ENCODE measurements at places on chromosomes 16 and 17.

- DNase-seq = no peak
Measured at GRCh38 chr16:58329135-58329534, 34.3 kb upstream of the PRSS54 start.

DNA sequence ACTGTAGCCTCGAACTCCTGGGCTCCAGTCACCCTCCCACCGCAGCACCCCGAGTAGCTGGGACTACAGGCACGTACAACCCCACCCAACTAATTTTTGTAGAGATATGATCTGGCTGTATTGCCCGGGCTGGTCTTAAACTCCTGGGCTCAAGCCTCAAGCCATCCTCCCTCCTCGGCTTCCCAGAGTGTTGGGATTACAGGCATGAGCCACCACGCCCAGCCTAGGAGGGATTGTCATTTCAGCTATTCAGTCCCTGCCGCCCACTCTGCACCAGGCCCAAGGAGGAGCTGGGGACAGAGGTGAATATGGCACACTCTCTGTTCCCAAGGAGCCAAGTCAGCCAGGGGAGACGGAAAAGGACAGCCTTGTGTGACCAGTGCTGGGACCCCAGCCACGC lies 256.2 kb downstream of the PARN start:
- no peak for DNase-seq

DNA sequence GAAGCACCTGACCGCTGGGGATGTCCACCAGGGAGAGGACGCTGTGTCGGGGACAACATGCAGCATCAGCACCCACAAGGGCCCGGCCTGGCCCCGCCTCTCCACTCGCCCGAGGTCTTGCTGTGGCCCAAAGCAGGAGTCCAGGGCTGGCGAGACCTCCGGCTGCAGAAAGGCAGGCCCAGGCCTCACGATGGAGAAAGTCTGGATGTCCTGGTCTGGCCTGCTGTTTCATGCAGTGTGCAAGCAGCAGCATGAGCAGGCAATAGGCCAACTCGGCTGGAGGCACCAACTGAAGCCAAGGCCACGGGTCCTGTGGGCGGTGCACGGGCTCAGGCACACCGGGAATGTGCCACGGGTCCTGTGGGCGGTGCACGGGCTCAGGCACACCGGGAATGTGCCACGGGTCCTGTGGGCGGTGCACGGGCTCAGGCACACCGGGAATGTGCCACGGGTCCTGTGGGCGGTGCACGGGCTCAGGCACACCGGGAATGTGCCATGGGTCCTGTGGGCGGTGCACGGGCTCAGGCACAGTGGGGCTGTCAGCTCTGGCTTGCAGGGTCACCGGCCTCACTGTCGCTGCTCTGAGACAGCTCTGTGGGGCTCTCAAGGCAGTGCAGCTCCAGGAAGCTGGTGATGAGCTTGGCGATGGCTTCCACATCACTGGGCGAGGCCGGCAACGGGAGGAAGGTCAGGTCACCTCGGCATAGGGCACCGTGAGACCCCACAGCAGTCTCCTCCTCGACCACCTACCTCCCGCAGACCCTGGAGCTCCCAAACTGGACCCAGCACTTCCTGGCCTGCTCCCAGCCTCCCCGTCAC lies 6.9 kb downstream of the CYBC1 start:
- DNase-seq = no peak

DNA sequence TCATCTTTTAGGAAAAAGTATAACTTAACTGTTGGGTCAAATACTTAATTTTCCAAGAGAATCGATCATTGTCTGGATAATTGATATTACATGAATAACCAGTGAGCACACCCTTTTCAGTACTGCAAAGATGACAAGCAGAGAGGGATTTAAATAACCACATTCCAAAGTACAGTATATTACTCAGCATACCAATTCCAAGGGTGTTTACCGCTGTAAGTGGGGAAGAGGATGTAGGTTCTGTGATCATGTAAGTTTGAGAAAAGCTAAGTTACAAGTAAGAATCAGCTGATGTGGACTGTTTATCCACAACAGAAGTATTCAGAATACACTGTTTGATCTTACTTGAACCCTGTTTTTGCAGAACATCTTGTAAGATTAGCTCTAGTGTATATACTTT lies 6.1 kb downstream of the GDE1 start:
- no peak for DNase-seq

DNA sequence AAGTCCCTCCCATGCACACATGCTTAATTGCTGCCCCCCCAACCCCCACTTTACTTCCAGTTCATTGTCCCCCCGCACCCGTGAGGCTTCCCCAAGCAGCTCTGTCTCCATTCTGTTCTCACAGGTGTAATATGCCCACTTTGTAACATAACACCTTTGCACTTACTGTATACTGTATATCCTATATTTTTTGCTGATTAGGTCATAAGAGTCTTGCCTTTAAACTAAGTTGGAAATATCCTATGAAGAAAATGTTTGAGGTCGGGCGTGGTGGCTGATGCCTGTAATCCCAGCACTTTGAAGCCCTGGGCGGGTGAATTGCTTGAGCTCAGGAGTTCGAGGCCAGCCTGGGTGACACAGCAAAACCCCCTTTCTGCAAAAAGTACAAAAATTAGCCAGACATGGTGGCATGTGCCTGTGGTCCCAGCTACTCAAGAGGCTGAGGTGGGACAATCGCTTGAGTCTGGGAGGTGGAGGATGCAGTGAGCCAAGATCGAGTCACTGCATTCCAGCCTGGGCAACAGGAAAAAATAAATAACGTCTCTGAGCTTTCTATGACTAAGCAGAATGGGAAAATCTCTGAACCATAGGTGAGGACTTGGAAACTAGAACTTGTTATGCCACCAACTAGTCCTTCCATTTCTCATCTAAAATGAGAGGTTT lies 76.1 kb downstream of the TNRC6C start:
- DNase-seq = no peak

GRCh38 chr17:10612957-10613744 lies 44.0 kb downstream of the MYH3 start:
- no peak for DNase-seq

DNA sequence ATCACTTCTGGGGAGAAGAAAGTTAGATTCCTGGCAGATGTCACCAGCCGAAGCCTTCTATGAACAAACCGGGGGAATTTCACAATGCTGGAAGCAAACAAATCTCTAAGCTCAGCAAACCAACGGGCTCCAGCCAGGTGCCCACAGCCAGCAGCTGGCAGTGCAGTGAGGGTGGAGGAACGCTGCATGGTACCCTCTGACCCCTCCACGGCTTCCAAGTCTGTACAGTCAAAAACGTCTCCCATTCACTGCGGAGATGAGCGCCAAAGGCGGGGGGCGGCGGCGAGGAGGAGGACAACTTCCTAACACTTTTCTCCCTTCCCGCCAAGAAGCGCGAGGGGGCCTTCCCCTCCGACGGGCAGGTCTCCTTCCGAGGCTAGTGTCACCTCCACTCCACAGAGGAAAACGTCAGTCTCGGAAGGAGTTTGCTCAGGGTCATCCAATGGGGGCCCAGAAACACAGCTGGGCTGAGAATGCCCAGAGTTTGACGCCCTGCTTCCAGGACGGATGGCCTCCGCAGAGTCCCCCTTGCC lies 924 bp downstream of the ZNF598 start:
- DNase-seq = no peak

GRCh38 chr16:6284731-6285130 lies 1047.9 kb upstream of the RBFOX1 start:
- no peak for DNase-seq

DNA sequence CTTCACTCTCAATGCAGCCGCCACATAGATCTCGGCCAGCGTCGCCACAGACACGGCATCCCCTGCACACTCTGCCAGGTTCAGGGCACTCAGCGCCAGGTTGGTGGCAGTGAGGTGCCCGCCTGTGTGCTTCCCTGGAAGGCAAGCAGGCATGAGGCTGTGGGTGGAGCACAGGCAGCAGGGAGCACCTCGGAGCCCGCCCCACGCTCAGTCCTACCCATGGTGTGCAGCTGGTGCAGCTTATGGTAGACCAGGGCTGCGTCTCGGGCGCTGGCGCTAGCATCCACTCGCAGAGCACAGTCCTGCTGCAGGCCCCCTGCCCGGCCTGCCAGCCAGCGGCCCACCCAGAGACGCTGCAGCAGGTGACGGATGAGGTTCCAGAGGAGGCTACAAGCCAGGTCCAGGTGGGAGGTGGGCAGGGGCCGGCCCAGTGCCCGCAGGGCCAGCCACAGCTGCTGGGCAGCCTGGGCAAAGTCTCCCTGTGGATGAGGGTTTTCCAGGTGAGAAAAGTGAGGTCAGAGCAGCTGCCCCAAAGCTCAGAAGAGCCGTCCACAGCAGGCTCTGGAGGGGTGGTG lies 20.5 kb downstream of the SREBF1 start:
- no peak for DNase-seq

DNA sequence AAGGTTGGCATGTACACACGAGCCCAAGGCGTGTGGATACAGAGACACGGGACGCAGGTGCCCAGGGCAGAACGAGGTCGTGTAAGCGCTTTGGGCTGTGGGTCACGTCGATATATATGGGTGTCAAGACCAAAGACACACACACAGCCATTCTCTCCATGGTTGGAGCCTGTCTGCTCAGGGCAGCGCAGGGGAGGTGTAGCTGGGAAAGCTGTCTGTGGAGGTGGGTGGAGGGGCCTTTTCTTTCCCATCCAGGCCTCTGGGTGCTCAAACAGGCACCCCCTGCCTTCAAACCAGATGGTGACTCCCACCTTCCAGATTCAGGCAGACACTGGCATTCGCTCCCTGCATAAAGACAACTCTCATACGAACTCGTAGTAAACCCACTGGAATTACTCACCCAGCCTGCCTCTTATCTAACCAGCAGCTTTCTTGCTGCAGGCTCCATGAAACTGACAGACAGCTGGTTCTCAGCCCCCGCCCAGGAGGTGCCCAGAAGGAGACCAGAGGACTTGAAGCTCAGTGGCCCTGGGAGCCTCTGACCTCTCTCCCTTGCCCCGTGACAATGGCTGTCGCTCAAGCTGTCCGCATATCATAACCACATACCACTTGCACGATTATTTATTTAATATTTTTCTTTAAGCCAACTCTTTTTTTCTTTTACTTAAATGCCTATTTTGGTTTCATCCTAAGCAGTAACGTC lies 237.1 kb downstream of the KATNIP start:
- DNase-seq = no peak

DNA sequence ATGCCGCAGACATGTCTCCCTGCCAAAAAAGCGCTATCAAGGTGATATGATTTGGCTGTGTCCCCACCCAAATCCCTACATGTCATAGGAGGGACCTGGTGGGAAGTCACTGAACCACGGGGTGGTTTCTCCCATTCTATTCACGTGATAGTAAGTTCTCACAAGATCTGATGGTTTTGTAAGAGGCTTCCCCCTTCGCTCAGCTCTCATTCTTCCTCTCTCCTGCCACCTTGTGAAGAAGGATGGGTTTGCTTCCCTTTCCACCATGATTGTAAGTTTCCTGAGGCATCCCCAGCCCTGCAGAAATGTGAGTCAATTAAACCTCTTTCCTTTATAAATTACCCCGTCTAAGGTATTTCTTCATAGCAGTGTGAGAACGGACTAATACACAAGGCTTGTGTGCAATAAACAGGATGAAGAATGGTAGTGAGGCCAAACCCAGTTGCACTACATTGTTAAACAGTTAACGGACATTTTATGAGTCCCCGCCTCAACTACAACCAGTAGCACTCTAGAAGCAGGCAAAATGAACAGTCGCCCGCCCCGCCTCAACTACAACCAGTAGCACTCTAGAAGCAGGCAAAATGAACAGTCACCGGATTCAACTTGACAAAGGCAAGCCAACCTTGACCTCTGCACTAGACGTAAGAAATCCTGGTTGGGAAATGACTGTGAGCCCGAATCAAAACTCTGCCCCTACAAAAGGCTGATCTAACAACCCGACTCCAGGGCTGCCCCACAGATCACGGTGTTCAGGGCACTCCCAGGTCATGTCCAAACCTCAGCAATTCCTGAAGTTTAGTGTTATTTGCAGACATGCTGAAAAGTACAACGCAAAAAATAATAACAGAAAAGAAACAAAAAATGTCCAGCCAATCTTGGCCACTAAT lies 26.3 kb downstream of the VPS53 start:
- DNase-seq = peak; percentile 10

DNA sequence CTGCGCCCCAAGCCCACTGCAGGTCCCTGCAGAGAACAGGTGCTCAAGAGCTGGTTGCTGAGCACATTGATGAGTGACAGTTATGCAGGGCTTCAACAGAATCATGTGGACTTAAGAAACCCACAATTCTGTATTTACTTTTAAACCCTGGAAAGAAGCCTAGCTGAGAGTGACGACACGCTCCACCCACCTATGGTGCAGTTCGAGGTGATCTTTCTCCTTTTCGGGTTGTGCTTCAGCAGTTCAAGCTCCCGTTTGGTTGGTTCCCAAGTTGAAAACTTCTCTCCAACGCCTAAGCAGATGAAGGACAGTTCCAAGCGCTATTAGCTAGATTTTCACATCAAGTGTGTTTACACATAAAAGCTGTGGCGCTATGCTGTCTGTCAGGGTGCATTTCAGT lies 23.9 kb downstream of the USP22 start:
- no peak for DNase-seq

DNA sequence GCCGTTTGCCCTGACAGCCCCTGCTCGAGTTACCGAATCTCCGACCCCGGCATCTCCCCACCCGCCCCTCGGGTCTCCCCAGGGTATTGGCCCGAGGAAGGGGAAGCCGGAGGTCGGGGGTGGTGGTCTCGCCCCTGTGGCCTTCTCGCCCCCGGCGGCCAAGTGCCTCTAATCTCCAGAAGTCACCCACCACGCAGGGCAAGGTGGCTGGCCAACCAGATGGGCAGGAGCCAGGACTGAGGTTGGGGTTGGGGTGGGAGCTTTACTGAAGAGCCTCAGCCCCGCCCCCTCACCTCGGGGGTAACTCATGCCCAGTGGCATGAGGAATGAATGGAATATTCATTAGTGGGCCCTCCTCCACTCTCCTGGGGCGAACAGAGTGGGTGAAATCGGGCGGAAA lies 637 bp downstream of the DHRS11 start:
- DNase-seq = peak; percentile 37

DNA sequence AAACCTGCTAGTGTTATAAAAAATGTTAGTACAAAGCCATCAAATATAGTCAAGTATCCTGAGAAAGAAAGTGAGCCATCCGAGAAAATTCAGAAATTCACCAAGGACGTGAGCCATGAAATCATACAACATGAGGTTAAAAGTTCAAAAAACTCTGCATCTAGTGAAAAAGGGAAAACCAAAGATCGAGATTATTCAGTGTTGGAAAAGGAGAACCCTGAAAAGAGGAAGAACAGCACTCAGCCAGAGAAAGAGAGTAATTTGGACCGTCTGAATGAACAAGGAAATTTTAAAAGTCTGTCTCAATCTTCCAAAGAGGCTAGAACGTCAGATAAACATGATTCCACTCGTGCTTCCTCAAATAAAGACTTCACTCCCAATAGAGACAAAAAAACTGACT lies 31.7 kb downstream of the RBBP6 start:
- DNase-seq = no peak
